Vagina (tissue), 2 donors: ENCODE measurements at places on chromosomes 13 and 19. TPM values are rescaled to one million over a fixed set of nuclear protein-coding genes. Genes with fewer than 3 reads are reported as not detected.

CYP2A7 gene
- total RNA-seq = 4.9 TPM

ZNF625 gene
- total RNA-seq = 6.6 TPM

- no peaks in the 10 kb centered on the region for H3K36me3 ChIP-seq
- no peak overlapping the region for H3K4me3 ChIP-seq
- DNase-seq = no peak
- no peak overlapping the region for H3K27ac ChIP-seq
- no peaks in the 10 kb centered on the region for H3K4me1 ChIP-seq
Observed at GRCh38 chr13:110015253-110015652, 228.9 kb upstream of the IRS2 start.

- DNase-seq = no peak
- no peaks in the 10 kb centered on the region for H3K4me1 ChIP-seq
- no peaks in the 10 kb centered on the region for H3K27me3 ChIP-seq
- H3K27ac ChIP-seq = no peak overlapping the region
Observed at GRCh38 chr13:38590796-38591507, 95.9 kb upstream of the FREM2 start.

MEIS3 gene
- total RNA-seq = 20.6 TPM

- peak overlapping the region; percentile 68 for H3K4me3 ChIP-seq
- peak overlapping the region; percentile 72 for H3K27ac ChIP-seq
- no peak for DNase-seq
- H3K36me3 ChIP-seq = no peaks in the 10 kb centered on the region
Observed at GRCh38 chr19:6516659-6517291, 14.1 kb upstream of the TNFSF9 start.

NXNL1 gene
- total RNA-seq = not detected

PSPN gene
- total RNA-seq = 0.25 TPM

- no peaks in the 10 kb centered on the region for H3K4me1 ChIP-seq
Observed at GRCh38 chr13:21365574-21365973, 93.5 kb downstream of the ZDHHC20 start.

HNRNPM gene
- 140 TPM for total RNA-seq

DNA sequence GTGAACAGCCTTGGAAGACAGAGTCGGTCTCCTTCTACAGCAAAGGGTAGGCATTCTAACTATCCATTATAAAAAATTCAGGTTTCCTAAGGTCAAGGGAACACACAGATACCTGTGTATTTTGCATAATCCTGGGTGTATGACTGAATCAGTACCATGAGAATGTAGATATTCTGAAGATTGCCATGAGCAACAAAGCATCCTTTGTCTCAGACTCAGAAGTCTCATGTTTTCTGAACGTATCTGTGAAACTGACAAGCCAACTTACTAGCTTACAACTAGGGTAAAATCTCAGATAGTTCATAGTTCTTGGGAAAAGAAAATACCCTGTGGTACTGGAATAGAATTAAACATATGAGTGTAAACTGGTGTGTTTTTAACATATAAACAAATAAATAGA lies 6.5 kb downstream of the ZNF566 start:
- peaks cover 5% of the 10 kb centered on the region for H3K4me1 ChIP-seq
- H3K27ac ChIP-seq = no peak overlapping the region
- no peak overlapping the region for H3K4me3 ChIP-seq
- DNase-seq = no peak
- no peaks in the 10 kb centered on the region for H3K27me3 ChIP-seq
- no peaks in the 10 kb centered on the region for H3K36me3 ChIP-seq

DNA sequence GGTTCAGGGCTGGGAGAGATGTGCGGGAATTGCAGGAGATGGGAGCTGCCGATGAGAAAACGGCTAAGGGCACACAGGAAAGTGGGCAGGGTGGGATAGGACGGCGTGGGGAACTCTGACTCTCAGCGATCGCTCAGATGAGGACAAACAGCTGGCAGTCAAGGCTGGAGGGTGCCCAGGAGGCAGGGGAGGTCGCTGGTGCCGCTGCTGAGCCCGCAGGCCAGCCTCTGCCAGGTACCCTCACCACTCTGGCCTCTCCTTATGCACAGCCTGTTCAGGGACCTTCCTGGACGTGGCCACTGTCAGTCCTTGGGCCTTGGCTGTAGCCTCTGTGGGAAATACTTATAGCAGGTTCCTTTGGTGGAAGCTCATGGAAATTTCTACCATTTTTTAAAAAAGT lies 308.6 kb downstream of the TEX29 start:
- H3K36me3 ChIP-seq = no peaks in the 10 kb centered on the region
- DNase-seq = peak; percentile 52
- no peaks in the 10 kb centered on the region for H3K27me3 ChIP-seq
- no peak overlapping the region for H3K4me3 ChIP-seq

GRCh38 chr19:17335575-17335974 lies 920 bp upstream of the ANO8 start:
- no peaks in the 10 kb centered on the region for H3K36me3 ChIP-seq
- H3K27me3 ChIP-seq = no peaks in the 10 kb centered on the region
- no peak overlapping the region for H3K27ac ChIP-seq
- DNase-seq = no peak
- H3K4me1 ChIP-seq = peaks cover 51% of the 10 kb centered on the region

DZIP1 gene
- total RNA-seq = 30.0 TPM

GRCh38 chr19:29547981-29548380 lies 22.2 kb downstream of the VSTM2B start:
- H3K36me3 ChIP-seq = no peaks in the 10 kb centered on the region
- no peak overlapping the region for H3K4me3 ChIP-seq
- no peaks in the 10 kb centered on the region for H3K27me3 ChIP-seq
- no peak overlapping the region for H3K27ac ChIP-seq

GRCh38 chr19:21610787-21611186 lies 105.4 kb downstream of the ZNF429 start:
- no peaks in the 10 kb centered on the region for H3K4me1 ChIP-seq
- no peak overlapping the region for H3K27ac ChIP-seq
- H3K36me3 ChIP-seq = no peaks in the 10 kb centered on the region
- no peaks in the 10 kb centered on the region for H3K27me3 ChIP-seq

ZNF573 gene
- total RNA-seq = 6.6 TPM

PGLYRP2 gene
- total RNA-seq = not detected

GRCh38 chr19:18725841-18726770 lies 42.6 kb downstream of the CRTC1 start:
- no peak overlapping the region for H3K27ac ChIP-seq
- no peaks in the 10 kb centered on the region for H3K4me1 ChIP-seq
- H3K4me3 ChIP-seq = no peak overlapping the region
- H3K36me3 ChIP-seq = no peaks in the 10 kb centered on the region

DNA sequence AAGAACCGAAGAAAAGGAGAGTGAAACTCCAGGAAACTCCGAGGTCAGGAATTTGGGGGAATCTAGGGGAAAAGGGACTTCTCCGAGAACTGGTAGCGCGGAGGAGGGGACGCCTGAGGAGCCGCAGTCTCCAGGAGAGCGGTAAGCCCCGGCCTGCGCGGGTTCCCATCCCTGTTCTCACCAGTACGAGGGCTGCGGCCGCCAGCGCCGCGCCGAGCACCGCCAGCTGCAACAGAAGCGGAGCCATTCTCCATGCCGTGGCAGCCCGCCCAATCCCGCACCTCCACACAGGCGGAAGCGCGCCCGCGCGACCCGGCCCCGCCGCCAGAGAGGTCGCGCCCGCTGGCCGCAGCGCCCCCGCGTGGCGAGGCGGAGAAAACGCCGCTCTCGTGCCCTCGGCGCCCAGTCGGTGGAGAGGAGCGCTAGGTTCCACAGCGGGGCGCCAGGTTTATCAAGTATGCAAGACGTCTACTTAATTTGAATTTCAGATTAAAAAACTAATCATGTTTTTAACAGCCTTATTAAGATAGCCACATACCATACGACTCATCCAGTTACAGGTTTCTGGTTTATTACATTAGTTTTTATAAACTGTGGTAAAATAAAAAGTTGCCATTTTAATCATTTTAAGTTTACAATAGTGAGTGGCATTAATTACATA lies at the start of gene ALG5:
Gene ALG5 (minus strand): TSS at position 287 of the 661 bp plus-strand sequence. CDS start 40 bp downstream, at position 247.
- H3K27ac ChIP-seq = peak within 1 kb of the TSS; percentile 93
- no peak for DNase-seq

CD79A gene
- not detected for total RNA-seq

DNA sequence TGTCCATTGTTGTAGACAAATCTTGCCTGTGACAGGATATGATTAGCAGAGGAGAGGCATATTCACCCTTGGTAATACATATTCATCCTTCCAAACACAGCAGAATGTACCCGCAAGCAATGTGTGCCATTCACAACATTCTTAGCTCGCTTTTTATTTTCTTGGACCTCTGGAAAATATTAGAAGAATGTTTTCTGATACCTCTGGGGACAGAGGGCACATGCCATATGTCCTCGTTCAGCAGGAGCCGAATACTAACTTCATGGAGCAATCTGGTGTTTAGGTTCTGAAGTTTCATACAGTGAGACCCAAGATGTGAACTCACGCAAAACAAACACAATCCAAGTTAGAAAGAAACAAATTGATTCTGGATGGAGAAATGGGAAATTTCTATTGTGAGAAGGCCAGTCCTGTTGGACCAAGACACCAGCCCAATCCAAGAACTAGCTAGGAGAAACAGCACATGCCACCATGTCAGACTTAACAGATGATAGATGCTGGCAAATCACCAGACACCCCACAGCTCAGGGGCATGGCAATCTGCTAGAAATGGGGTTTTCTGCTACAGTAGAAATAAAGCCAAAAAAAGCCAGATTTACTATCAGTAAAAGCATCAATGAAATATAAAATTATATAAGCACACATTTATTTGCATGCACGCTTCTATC lies 297.4 kb downstream of the DCLK1 start:
- H3K4me1 ChIP-seq = no peaks in the 10 kb centered on the region
- H3K27me3 ChIP-seq = no peaks in the 10 kb centered on the region
- DNase-seq = no peak
- no peak overlapping the region for H3K27ac ChIP-seq

- no peak overlapping the region for H3K4me3 ChIP-seq
- no peaks in the 10 kb centered on the region for H3K27me3 ChIP-seq
- no peaks in the 10 kb centered on the region for H3K36me3 ChIP-seq
- no peak for DNase-seq
- H3K4me1 ChIP-seq = no peaks in the 10 kb centered on the region
Observed at GRCh38 chr13:108176685-108177274, 38.6 kb downstream of the LIG4 start.

ONECUT3 gene
- total RNA-seq = not detected

DNA sequence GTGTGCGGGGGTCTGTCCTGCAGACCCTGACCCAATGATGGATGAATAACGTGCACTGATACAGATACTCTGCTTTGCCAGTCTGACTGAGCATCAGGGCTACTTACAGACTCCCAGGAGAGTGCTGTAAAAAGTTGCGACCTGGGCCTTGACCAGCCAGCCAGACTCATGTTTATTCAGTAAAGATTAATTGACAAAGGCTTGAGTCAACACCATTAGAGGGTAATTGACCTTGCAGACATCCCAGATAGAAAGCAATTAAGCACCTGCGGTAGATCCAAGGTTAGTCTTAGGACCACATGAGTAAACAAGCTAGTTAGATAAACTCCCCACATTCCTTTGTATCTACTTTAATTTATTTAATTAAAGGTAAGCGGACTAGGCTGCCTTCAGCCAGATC lies 10.4 kb downstream of the NUDT19 start:
- H3K27ac ChIP-seq = no peak overlapping the region
- DNase-seq = no peak
- no peaks in the 10 kb centered on the region for H3K4me1 ChIP-seq
- no peak overlapping the region for H3K4me3 ChIP-seq
- H3K27me3 ChIP-seq = no peaks in the 10 kb centered on the region

DNA sequence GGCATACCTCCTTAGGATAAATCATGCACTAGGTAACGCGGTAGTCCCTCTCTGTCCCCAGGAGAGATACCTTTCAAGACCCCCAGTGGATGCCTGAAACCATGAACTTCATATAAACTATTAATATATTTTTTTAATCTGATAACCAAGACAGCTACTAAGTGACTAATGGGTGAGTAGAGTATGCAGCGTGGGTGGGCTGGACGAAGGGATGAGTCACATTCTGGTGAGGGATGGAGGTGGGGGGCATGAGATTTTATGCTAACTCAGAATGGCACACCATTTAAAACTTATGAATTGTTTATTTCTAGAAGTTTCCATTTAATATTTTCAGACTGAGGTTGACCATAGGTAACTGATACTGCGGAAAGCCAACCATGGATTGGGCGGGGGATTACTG lies 46.2 kb downstream of the CDK8 start:
- no peaks in the 10 kb centered on the region for H3K36me3 ChIP-seq
- peaks cover 14% of the 10 kb centered on the region for H3K4me1 ChIP-seq
- no peak overlapping the region for H3K27ac ChIP-seq
- H3K27me3 ChIP-seq = no peaks in the 10 kb centered on the region

DNA sequence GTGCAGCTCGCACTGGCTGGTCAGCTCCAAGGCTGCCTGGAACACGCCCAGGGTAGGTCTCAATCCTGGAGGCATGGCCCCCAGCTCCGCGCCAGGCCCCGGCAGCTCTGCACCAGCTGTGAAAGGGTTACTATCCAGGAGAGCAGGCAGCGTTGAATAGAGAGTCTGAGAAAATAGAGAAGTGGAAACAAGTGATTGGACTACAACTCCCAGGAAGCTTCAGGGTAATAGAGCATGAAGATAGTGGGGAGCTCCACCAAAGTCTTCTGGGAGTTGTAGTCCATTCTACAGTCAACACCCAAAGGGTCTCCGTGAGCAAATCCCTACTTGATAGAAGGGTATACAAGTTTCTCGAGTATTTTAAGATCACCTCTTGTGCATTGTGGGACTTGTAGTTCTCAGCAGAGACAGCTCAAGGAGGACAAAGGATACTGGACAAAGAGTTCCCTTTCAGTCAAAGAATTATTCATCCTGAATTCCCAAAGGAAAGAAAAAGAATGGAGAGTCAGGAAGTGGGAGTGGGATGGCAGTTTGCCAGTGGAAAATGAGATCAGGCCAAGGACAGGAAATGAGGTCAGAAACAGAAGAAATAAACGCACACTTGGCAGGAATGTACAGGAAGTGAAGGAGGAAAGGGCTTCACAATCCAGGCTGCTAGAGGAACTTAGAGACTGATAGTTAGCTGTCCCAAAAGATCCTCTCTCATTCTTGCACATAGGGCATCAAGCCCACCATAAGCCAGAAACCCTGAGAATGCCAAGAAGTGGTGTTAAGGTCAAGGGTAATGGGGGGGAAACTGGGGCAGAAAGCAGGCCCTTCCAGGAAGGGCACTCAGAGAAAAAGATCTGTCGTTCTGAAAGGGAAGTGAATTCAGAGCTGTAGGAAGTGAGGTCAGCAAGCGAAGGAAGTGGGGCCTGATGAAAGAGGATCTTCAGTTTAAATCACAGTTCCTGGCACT lies 5.5 kb upstream of the MAMSTR start:
- DNase-seq = no peak
- peaks cover 10% of the 10 kb centered on the region for H3K4me1 ChIP-seq
- peak overlapping the region; percentile 46 for H3K27ac ChIP-seq
- H3K36me3 ChIP-seq = no peaks in the 10 kb centered on the region
- H3K27me3 ChIP-seq = no peaks in the 10 kb centered on the region

- DNase-seq = peak; percentile 34
- H3K27ac ChIP-seq = no peak overlapping the region
- H3K4me1 ChIP-seq = peaks cover 26% of the 10 kb centered on the region
- no peak overlapping the region for H3K4me3 ChIP-seq
Observed at GRCh38 chr19:31519256-31519655, 170.0 kb upstream of the TSHZ3 start.

CEACAM8 gene
- not detected for total RNA-seq

DNA sequence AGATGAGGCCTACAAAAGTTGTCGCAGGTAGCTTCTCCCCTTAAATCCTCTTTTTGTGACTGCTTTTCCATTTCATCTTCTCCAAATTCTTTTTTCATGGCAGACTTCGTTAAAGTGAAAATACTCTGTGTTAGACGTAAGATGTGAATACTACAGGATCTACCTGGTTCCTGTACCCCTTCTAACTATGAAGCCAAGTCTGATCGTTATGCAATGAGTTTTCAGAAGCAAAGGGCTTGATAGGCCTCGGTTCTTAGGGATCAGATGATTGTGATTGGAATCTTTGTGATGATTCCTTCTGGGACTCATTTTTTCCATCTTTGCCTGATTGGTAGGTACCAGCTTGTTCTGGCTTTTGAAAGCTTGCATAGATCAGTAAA lies 86.9 kb downstream of the PCCA start:
- no peaks in the 10 kb centered on the region for H3K4me1 ChIP-seq
- H3K4me3 ChIP-seq = no peak overlapping the region
- no peaks in the 10 kb centered on the region for H3K36me3 ChIP-seq
- no peak for DNase-seq
- H3K27ac ChIP-seq = no peak overlapping the region
- H3K27me3 ChIP-seq = no peaks in the 10 kb centered on the region
